ENCODE measurements at places on chromosomes 13 and 19.

DNA sequence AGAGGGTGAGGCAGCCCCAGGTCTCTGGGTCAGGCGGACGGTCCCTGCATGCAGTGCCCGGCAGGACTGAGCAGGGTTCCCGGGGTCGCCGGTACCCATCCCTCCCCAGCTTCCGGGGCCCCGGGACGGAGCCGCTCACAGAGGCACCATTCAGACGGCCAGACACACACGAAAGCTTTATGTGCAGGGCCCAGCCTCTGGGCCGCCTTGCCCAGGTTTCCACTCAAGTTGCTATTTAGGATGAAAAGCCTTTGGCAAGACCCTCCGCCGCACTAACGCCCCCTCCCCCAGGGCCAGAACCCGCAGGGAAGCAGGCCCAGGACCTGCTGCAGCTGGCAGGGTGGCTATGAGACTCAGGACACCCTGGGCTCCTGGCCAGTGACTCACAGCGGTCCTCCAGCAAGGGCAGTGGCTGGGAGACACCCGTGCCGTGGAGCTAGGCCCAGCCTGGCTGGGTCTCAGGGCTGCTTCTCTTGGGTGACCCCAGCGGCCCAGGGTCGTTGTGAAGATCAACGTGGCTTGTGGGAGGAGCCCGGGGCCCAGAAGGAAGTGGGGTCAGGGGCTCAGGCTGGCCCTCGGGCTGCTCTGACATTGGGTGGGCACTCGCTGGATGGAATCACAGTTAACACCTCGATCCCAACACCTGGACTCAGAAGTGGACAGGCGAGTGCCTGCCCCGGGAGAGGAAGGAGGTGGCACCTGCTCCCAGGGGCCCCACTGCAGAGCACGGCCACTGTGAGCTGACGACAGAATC, 4.8 kb downstream of the C19orf25 start:
- no peak for DNase-seq

- no peak for DNase-seq
These were observed 6.7 kb upstream of the DCUN1D2 start for GRCh38 chr13:113497217-113497616.

GRCh38 chr13:94050686-94051085, 428.8 kb downstream of the DCT start:
- DNase-seq: peak; percentile 52

GRCh38 chr13:74479124-74479523, 344.9 kb upstream of the KLF12 start:
- no peak for DNase-seq

DNA sequence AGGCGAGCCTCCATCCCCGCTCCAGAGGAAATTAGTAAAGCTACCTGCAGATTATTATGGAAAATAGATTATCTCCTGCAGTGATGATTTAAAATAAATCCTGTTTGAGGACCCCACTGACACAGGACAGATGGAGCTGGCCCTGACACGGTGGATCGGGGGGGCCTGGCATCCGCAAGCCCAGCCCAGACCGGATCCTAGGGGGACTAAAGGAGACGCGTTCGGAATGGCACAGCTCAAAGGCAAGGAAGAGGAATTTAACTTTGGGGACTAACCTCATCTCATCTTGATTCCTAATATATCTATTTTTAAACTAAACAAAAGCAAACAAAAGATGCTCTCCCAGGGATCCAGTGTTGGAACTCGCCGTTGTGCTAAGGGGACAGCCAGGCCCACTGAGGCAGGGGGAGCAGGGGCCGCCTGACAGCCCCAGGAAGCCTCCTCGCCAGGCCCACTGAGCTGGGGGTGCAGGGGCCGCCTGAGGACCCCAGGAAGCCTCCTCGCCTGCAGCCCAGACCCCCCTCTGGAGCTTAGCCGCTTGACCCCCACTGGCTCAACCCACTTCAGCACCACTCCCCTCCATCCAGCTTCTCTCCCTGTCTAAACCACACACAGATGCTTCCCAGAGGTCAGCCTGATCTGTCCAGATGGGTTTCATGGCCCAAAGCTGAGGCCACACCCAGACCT, 78.6 kb downstream of the SPACA7 start:
- DNase-seq: no peak

DNA sequence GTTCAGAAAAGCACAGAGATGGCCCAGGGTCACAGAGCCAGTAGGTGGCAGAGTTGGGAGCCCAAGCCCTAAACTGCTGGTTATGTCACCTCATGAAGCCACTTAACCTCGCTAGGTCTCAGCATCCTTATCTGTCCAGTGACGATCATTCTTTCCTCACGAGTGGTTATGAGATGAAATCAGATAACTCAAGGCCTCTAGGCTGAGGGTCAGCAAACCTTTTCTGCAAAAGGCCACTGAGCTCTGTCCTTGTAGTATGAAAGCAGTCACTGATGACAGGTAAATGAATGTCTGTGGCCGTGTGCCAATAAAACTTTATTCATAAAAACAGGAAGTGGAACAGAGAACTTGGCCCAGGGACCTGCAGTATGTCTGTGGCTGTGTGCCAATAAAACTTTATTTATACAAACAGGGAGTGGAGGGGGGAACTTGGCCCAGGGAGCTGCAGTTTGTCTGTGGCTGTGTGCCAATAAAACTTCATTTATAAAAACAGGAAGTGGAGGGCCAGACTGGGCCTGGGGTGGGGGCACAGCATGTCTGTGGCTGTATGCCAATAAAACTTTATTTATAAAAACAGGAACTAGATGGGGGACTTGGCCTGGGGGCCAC, 71.2 kb downstream of the GNG7 start:
- DNase-seq: no peak

DNA sequence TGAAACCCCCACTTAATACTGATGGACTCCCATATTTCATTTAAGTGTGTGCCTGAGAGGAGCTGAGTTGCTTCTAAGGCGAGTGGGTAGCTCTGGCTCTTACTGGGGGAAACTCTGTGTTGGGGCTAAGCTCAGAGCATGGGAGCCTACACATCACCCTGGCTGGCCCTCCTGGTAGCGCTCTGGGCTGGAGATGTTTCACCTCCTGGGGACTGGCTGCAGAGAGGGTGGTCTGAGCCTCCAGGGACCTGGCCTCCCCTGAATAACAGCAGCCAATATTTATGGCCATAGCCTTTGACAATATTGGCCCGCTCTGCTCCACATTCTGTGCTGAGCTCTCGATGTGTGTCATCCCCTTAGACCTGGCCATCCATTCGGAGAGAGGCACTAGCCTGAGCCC, 316.5 kb downstream of the ZNF536 start:
- no peak for DNase-seq

GRCh38 chr19:41671486-41671885, 16.6 kb downstream of the CEACAM7 start:
- DNase-seq: no peak

- no peak for DNase-seq
These were observed 6.6 kb upstream of the MCF2L start for GRCh38 chr13:112962396-112962795.

DNA sequence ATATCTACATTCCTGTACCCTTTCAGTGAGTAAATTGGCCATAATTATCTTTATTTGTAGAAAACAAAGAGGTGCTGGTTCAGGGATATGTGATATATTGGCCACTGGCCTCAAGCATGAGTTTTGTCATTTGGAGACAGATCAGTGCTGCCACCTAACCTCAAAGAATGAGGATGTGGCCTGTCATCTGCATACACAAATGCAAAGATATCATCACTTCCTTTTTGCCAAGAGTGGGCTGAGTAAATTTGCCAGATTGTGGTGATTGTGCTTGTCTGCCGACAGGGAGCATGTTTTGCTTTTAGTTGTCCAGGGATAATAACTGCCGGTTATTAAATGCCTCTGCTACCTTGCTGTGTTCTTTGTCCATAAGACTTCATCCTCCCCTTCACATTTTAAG, 44.2 kb downstream of the WASF3 start:
- DNase-seq: peak; percentile 38

- DNase-seq: no peak
These were observed 17.1 kb upstream of the GRWD1 start for GRCh38 chr19:48428670-48429069.

All from D341Med (cell line).